Renal pelvis (tissue), 12 donors: ENCODE measurements at places on chromosomes 2 and 18. TPM values are rescaled to one million over a fixed set of nuclear protein-coding genes. Genes with fewer than 3 reads are reported as not detected.

The SP140 gene
- polyA plus RNA-seq: 1.5 TPM

The KIF1A gene
- polyA plus RNA-seq: 12.3 TPM

The CD8B2 gene
- polyA plus RNA-seq: 0.22 TPM

The ALPI gene
- polyA plus RNA-seq: 0.10 TPM

The CDH2 gene
- polyA plus RNA-seq: 79.9 TPM
